ENCODE measurements at places on chromosomes 4 and X. TPM values are rescaled to one million over a fixed set of nuclear protein-coding genes. Genes with fewer than 3 reads are reported as not detected.
A peak's percentile ranks its signal among the peaks of the same experiment; 100 is the strongest.

CSAG3 gene
- not detected for total RNA-seq

PHF8 gene
- 8.5 TPM for total RNA-seq

ANOS1 gene
- 0.22 TPM for total RNA-seq

NEUROG2 gene
- not detected for total RNA-seq

ETDB gene
- total RNA-seq = not detected

- DNase-seq = no peak
These were observed 32.2 kb upstream of the XPNPEP2 start for GRCh38 chrX:129706400-129707072.

DNA sequence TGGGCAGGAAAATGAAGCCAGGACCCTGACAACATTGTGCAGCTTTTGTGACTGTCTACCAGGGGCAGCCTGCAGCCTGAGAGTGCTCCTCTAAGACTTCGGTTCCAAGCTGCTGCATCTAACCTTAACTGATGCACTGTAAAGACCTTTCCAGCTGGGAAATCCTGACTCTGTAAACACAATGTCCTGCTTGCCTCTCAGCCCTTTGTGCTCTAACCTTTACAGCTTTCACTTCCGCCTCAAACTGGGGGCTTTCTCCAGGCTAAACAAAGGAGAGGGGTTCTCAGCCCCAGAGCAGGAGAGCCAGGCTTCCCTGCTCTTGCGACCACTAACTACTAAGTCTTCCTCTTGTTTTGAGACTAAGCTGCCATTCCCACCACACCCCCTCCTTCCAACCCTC lies 19.3 kb upstream of the RASL11B start:
- DNase-seq = no peak

DNA sequence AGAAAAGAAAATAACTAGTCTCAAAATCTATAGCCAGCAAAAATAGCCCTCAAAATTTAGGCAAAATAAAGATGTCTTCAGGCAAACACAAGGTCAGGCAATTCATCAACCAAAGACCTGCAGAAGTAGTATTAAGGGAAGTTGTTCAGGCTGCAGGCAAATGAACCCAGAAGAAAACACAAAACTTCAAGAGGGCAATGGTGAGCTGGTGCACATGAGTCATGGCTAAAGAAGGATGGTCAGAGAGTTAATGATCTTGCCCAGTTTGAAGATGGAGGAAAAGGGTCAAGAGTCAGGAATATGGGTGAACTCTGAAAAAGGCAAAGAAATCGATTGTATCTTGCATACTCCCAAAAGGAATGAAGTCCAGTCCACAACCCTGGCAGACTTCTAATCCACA lies 83.1 kb upstream of the FAT4 start:
- no peak for DNase-seq

DNA sequence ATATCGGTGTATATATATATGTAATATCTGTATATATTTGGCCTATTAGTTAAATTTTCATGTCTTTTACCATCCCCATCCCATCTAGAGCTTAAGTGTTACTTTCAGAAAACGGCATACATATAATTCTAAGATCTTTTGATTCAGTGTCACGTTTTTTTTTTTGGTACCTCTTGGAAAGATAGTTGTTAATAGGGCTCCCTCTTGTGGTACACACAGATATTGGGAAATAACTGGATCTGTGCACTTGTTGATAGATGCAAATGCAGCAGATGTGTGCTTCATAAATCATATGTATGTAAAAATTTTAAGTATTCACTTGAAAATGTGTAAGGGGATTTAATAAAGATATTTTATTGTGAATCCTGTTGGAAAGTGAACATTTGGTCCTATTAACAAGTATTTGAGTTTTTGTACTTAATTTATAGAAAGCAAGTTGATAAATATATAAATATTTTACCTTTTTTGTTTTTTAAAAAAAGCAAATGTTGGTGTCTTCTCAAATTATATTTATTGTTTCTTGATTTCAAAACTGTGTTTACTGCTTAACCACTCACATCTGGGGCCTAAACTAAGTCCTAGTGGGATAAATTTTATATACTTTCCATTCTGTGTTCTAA lies 74.7 kb downstream of the PAQR3 start:
- peak; percentile 85 for DNase-seq

- no peak for DNase-seq
These were observed 288.0 kb downstream of the AFF2 start for GRCh38 chrX:148788449-148788848.

DNA sequence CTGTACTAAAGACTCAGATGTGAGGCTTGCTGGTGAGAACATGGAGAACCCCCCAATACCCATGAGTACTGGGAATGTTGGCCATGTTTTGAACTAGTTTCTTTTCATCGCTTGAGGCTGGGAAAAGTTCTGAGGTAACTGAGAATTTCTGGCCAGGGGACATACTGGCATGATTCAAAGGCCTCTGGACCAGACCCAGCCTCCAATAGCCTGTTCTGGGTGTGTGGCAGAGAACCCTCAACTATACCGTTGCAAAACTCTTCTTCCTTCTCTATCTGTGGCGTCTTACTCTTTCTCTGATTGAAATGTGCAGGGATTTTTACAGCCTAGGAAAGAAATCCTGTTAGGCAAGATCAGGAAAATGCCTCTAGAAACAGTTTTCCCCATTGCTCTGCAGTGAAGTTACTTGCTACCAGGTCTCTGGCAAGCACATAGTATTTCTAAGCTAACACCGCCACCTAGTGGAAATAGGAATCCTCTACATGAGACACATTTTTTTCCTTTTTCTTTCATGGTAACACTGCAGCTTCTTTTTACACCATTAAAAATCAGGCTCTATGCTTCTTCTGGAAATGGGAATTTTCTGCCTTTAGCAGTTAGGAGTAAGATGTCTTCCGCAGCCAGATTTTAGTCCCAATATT lies 170.7 kb upstream of the ZCCHC13 start:
- DNase-seq = peak; percentile 81

GRCh38 chrX:40068048-40068447 lies 29.7 kb downstream of the BCOR start:
- peak; percentile 8 for DNase-seq

DNA sequence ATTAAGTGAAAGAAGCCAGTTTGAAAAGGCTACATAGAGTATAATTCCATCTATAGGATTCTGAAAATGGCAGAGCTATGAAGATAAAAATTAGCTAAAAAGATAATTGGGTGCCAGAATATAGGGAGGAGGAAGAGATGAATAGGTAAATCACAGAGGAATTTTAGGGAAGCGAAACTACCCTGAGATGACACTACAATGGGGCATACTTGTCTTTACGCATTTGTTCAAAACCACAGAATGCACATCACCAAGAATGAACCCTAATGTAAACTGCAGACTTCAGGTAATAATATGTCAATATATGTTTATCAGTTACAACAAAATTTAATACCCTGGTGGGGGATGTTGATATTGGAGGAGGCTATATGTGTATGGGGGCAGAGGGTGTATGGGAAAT lies 1342.9 kb downstream of the ADGRL3 start:
- DNase-seq = no peak

DNA sequence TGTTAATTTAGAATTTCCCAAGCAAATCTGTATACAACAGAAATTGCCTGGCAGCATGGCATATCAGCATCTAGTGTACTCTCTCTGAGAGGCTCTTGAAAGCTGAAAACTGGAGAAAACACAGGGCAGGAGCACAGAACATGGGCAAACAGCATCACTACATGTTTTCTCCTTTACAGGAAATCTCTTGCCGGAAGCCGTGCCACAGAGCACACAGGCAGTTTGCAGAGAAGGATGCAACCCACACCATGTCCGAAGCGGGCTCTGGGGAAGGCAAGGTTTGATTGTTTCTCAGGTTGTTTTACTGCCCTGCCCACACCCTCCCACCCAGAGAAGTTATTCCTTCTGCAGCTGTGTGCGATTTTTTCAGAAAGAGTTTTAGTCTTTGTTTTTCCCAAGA lies 41.1 kb upstream of the FAM9C start:
- no peak for DNase-seq

DNA sequence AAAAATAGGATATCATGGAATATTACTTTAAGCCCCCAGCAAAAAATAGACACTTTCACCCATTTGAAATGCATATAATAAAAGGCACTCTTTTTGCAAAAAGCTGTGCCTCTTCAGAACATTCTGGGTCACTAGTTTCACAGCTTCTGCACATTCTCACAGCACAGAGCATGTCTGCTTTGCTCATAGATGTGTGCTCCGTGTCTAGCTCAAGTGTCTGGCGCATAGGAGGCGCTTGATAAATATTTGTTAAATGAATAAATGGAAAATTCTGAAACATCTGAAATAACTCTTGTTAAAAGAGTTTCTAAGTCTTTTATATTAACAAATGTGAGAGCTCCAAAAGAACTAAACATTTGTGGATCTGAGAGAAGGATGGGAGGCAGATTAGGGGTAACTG lies 275.2 kb downstream of the PTTG2 start:
- DNase-seq = no peak

DNA sequence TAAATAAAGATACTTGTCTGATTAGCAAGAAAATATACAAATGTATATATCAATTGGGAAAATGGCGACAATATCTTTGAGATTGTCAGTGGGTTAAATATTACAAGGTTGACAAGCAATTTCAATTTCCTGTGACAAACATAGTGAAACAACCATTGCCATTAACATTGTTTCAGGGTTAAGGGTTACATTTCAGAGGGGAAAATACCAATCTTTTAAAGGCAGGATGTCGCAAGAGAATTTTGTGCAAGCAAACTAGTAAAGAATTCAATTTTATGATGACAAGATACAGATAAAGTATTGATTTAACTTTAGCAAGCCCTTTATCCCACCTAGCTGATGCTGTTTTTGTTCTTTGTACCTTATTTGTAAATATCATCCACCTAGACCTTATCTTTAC lies 305.8 kb upstream of the GRIA3 start:
- no peak for DNase-seq

DNA sequence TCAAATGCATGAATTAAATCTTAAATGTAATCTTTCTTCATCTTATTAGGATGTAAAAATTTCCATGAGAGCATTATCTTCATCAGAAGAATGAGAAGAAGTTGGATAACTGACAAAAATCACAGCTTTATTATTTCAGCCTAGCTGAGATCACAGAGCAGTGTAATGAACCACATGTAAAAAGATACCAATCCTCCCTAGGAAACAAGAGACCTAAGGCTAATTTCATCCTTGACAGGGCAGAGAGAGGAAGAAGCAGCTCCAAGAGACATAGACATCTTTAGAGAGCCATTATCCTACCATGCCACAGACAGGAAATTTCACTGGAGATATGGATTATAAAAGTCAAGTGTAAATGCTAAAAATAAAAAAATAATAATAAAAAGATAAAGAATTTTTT lies 40.9 kb upstream of the IL15 start:
- no peak for DNase-seq

DNA sequence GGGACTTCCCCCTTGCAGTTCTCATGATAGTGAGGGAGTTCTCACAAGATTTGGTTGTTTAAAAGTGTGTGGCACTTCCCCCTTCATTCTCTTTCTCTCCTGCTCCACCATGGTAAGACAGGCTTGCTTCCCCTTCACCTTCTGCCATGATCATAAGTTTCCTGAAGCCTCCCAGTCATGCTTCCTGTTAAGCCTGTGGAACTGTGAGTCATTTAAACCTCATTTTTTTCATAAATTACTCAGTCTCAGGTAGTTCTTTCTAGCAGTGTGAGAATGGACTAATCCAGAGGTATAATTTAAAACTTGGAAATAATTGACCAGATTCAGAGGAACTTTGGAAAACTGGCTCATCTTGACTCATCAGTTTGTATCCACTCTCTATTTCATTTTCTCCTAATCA lies 129.0 kb downstream of the TMEM47 start:
- DNase-seq = peak; percentile 61

DNA sequence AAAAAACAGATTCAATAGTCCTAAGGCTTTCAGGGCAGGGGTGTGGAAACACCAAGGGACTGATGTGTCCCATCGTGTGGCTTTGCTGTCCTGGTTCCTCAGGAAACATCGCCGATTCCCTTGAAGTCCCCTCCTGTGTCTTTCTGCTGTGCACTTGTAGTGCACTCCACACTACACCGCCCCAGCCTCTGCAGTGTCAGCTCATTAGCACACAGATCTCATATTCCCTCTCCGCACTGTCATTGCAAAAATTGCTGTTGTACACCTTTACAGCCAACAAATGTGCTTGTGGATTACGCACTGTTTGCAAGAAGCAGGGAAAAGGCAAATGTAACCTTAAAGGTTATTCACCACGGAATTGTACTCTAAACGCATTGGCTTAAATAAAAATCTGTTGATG lies 5.3 kb downstream of the GRIA3 start:
- no peak for DNase-seq

DNA sequence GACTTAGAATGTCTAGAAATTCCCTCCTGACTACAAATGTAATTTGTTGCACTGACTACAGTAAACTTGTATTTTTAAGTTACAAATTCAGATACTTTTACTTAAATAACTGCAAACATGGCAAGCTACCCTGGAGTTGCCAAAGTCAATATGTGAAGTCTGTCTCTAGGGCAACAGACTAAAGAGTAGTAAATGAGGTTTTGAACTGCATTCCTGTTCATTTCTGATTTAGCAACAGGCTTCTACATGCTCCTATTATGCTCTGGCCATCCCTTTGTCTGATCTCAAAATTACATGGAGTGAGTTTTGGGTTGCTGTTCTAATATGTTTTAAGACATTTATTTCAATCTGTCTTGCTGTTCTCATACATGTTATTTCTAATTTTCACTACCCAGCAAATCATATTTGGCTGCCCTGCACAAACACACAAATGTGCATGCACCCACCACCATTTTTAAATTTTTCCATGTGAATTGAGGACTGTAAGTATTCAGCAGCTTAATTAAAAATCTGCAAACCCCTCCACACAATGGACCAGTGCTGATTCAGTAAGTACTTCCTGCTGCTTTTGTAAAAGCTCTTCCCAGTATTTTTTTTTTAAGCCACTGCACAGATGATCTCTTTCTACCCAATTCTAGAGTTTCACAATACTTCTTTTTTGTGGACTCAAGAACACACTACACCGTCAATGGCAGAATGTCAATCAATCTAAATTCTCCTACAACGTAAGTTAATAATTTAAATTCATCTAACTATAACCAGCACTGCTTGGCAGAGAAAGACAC lies 26.7 kb downstream of the SH3RF1 start:
- peak; percentile 54 for DNase-seq

DNA sequence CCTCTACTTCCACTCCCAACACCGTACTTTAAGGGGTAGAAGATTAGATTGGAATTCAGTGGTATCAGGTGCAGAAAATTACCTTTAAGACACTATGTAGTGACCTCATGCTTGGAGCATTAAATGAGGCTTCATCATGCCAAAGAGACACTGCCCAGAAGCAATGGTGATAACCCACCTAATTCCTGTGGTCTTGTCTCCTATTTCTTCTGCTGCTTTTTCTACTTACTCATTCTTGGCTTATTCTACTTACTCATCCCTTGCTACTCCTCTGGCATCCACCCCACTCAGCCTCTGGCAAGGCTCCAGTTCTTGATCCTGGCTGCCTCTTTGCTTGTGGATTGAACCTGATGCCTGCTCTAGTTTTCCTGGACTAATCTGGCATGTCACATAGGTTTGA lies 62.3 kb upstream of the ADAMTS3 start:
- DNase-seq = no peak

GRCh38 chr4:76364763-76365162 lies 56.2 kb downstream of the CCDC158 start:
- DNase-seq = no peak

All from lung microvascular endothelial cell (primary cell).